ENCODE measurements at places on chromosomes 3 and 15. TPM values are rescaled to one million over a fixed set of nuclear protein-coding genes. Genes with fewer than 3 reads are reported as not detected.

- H3K27me3 ChIP-seq: no peaks in the 10 kb centered on the region
- DNase-seq: no peak
- no peaks in the 10 kb centered on the region for H3K4me1 ChIP-seq
- H3K27ac ChIP-seq: no peak overlapping the region
These were observed 12.6 kb downstream of the DUSP7 start for GRCh38 chr3:52043750-52044149.

DNA sequence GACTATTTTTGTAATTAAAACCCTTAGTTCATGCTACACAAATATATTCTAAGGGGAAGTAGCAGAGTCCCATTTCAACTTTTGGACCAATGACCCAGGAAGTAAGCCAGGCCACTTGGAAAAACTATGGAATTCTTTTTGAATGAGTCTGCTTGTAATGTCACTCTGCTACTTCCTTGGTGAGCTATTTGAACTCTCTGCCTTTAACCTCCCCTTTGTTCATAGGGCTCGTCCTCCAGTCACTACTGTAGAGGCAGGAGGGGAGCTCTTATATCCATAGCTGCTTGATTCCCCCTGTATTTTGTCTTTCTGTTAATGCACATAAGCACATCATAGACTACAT, 119.6 kb downstream of the UACA start:
- DNase-seq: no peak
- H3K4me1 ChIP-seq: no peaks in the 10 kb centered on the region
- H3K27me3 ChIP-seq: no peaks in the 10 kb centered on the region
- no peaks in the 10 kb centered on the region for H3K36me3 ChIP-seq

DNA sequence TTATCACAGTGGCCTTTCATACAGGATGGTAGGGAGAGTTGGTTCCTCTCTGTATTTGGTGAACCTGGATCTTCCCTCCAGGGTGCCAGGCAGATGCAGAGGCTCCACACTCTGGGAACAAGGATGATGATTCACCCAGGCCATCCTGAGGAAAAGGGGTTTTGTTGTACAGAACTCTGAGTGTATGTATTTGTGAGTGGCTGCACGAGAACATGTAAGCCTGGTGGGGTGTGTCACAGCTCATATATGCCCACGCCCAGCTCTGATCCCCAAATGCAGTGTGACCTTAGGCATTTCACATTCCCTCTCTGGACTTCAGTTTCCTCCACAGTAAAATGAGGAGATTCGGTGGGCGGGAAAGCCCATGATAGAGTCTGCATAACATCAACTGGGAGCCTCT, 11.6 kb upstream of the CILP start:
- H3K4me1 ChIP-seq: no peaks in the 10 kb centered on the region
- no peaks in the 10 kb centered on the region for H3K27me3 ChIP-seq
- no peak overlapping the region for H3K27ac ChIP-seq
- DNase-seq: no peak
- H3K4me3 ChIP-seq: no peak overlapping the region
- no peaks in the 10 kb centered on the region for H3K36me3 ChIP-seq

TRIM42 gene
- not detected for total RNA-seq

GRCh38 chr3:85120879-85121278, 162.1 kb downstream of the CADM2 start:
- no peak overlapping the region for H3K27ac ChIP-seq
- no peaks in the 10 kb centered on the region for H3K27me3 ChIP-seq
- no peak overlapping the region for H3K4me3 ChIP-seq

UNC13C gene
- total RNA-seq: 1.7 TPM

- DNase-seq: no peak
- no peaks in the 10 kb centered on the region for H3K27me3 ChIP-seq
- H3K4me3 ChIP-seq: no peak overlapping the region
- no peak overlapping the region for H3K27ac ChIP-seq
These were observed 12.8 kb downstream of the WDR48 start for GRCh38 chr3:39064646-39065045.

GRCh38 chr3:42961633-42962032, 17.5 kb upstream of the GASK1A start:
- no peak overlapping the region for H3K4me3 ChIP-seq
- peak; percentile 47 for DNase-seq
- H3K4me1 ChIP-seq: peaks cover 1% of the 10 kb centered on the region
- H3K27me3 ChIP-seq: no peaks in the 10 kb centered on the region

- no peaks in the 10 kb centered on the region for H3K36me3 ChIP-seq
- H3K27ac ChIP-seq: no peak overlapping the region
- peak overlapping the region; percentile 54 for H3K4me3 ChIP-seq
- DNase-seq: peak; percentile 49
These were observed 452 bp downstream of the TMEM158 start for GRCh38 chr3:45225465-45226205.

ZNF621 gene
- total RNA-seq: 9.5 TPM
